ENCODE measurements at places on chromosomes 13 and 19. TPM values are rescaled to one million over a fixed set of nuclear protein-coding genes. Genes with fewer than 3 reads are reported as not detected.

DNA sequence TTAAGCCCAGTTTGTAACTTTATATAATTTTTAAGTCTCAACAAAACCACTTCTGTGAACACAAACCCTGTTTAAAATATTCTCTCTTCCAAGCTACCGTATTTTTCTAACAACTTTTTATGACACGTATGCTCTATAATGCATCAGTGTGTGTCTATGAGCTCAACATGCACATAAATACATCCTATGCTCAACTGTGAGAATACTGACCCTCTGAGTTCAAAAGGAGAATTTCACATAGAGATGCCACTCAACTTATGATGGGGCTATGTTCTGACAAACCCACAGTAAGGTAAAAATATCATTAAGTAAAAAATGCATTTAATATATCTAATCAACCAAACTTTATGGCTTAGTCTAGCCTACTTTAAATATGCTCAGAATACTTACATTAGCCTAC, 1139.7 kb upstream of the SPRY2 start:
- DNase-seq: no peak

GRCh38 chr13:66745307-66745706, 484.8 kb downstream of the PCDH9 start:
- no peak for DNase-seq

DNA sequence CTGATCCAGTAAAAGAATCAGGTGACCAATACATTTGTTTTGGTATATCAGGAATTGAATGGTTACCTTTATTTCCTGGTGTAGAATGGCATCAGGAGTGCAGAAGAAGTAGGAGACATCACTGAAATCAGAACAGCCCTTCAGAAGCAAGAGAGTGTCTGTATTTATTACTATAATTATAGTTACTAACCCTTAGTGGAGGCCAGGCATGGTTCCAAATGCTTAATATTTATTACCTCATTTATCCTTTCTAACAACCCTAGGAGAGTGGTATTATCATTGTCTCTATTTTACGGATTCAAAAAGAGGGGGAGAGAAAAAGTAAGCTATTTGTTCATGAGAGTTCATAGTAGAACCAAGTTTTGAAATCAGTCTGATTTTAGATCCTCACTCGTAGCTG, 1292.9 kb downstream of the PCDH9 start:
- no peak for DNase-seq

DNA sequence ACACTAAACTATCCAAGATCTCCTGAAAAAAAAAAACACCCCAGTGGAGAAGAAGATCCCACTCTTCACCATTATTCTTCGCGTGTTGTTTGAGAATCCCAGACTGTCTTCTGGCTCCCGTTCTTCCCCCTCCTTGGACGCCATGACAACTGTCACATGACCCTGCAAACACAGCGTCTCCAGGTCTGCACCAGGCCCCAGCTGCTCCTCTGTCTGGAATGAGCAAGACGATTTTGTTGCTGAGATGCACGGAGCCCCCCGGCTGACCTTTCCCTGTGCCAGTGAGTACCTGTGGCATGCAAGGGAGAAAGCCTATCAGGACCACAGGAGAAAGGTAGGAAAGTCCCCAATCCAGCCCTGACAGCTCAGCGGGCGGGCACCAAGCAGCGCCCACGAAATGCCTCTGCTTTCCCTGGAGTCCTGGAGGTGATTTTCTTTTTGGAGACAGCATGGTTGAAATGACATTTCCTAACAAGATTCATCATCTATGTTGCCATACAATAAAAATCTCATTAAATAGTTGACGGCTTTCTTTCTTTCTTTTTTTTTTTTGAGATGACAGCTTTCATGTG, at the start of gene CFAP97D2:
CFAP97D2 (plus strand) TSS at position 171 of the 572 bp plus-strand sequence; CDS start at position 245, 74 bp downstream.
- DNase-seq: no peak

GRCh38 chr19:33175156-33175782, 18.9 kb upstream of the LRP3 start:
- no peak for DNase-seq

GRCh38 chr13:65936249-65936648, 1293.9 kb downstream of the PCDH9 start:
- no peak for DNase-seq

- DNase-seq: no peak
Measured at GRCh38 chr19:2045501-2046045, 5.5 kb downstream of the MKNK2 start.

DNA sequence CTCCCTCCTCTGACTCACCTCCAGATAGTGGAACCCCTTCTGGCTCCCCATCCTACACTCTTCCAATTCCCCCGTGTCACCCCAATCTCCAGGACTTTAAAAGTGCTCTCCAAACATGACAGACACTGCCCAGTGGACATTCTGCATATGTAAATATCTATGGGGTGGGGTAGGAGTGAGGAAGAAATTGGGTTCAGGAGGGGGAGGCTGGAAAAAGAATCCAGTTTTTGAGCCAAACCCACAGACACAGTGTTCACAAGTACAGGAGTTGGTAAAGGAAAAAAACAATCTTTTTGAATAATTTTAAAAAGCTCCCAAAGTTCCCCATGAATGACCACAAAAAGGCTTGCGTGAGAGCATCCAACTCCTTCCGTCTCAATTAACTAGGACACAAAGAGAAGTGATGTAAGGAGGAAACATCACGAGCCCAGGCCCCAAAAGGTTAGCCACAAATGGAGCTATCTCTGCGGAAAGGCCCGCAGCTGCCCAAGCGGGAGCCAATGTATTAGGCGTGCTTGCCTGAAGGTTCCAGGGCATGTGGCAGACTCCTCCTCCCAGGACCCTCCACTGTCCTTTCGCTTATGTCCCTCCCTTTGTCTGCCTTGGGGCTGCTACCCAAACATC, 18.0 kb downstream of the ZC3H4 start:
- DNase-seq: no peak

GRCh38 chr19:55400281-55401087, 7.1 kb downstream of the UBE2S start:
- no peak for DNase-seq

DNA sequence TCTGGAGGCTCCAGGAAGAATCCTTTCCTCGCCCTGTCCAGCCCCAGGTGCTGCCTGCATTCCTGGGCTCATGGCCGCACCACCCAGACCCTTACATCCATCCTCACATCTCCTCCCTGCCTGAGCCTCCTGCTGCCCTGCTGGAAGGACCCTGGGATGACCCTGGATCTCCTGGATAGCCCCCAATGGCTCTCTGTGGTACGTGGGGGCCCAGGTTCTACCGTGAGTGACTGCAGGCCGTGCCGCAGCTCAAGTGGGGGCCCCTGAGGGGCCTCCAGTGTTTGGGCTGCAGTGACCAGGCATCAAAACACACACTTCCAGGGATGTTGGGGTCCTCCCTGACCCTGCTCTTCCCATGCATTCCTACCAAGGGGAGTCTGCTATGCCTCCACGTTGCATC, 8.3 kb upstream of the MCF2L start:
- DNase-seq: no peak

- no peak for DNase-seq
Measured at GRCh38 chr19:7817801-7818200, 12.2 kb upstream of the EVI5L start.

DNA sequence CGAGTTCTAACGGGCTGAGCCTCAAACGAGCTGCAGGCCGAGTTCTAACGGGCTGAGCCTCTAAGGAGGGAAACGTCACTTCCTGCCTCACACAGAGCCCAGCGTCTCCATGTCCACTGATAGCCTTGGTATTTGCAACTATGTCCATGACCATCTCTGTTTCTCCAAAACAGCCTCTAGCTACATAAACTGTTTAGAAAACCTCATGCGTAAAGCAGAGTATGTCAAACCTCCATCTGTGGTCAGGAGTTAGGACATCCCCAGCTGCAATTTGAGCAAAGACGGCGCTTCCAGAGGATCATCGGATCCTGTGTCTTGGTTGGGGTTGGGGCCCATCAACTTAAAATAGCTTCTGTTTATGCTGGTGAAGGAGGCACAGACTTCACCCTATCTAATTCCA, 20.8 kb downstream of the RASA3 start:
- DNase-seq: no peak

- peak; percentile 98 for DNase-seq
Measured at GRCh38 chr19:8361921-8362793, 1.8 kb upstream of the ANGPTL4 start.

GRCh38 chr13:53136554-53137215, 108.1 kb downstream of the OLFM4 start:
- no peak for DNase-seq

DNA sequence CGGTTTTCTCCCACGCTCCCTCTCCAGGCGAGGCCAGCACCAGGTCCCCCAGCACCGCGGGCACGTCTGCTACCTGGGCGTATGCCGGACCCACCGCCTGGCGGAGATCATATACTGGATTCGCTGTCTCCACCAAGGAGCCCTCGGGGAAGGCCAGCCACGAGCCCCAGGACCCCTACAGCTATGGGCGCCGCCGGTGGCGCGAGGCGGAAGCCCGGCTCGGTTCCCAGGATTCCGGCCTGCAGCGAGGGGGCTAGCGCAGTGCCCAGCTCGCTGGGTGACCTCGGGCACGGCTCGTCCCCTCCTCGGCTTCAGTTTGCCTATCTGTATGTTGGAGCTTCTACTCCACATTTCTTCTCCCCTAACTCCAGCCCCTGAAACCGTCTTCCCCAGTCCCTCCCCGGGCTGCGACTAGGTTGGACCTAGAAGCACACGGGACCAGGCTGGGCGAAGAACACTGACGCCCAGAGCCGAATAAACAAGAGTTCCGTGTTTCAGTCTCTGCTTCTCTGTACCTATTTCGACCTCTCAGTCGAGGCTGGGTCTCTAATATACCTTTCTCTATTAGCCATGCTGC, 749 bp upstream of the CPT1C start:
- DNase-seq: no peak

DNA sequence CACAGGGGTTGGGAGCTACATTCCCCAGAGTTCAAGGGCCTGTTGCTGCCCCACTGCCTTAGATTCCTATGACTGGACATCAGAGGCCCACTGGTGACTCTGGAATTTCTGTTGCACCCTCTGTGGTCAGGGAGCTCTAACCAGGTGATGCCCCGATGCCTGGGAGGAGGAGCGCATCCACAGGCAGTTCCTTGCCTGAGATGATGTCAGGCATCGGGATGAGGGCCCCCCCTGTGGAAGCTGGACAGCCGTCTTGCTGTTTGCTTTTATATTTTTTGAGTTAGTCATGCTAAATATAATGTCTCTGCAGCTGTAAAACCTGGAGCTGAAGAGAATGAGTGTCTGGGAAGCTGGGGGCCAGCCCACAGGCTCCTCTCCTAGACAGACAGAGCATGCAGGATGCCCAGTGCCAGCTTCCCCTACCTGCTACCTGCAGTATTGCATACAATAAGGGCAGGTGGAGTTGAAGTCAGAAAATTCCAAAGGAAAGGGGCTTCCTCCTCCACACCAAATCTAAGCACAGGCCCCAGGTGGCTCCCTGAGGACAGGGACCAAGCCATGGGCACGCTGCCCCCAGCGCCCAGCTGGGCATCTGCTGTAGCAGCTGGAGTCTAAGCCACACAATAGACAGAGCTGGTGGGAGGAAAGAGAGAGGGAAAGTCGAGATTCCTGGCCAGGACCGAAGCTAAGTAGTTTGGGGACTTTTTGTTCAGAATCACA, 16.2 kb downstream of the COL4A2 start:
- no peak for DNase-seq

NLRP4 gene
- not detected for total RNA-seq

IZUMO2 gene
- not detected for total RNA-seq

PTH2 gene
- not detected for total RNA-seq

RAB3A gene
- total RNA-seq: 0.99 TPM

FPR3 gene
- not detected for total RNA-seq

KMT5C gene
- total RNA-seq: 4.8 TPM

Measured in pulmonary artery endothelial cell (primary cell).